T-helper 9 cell (primary cell): ENCODE measurements at places on chromosomes 2 and 18.

- DNase-seq: no peak
These were observed 143.3 kb downstream of the PXDN start for GRCh38 chr2:1601067-1601412.

- no peak for DNase-seq
These were observed 874 bp downstream of the WDR43 start for GRCh38 chr2:28895189-28895893.

DNA sequence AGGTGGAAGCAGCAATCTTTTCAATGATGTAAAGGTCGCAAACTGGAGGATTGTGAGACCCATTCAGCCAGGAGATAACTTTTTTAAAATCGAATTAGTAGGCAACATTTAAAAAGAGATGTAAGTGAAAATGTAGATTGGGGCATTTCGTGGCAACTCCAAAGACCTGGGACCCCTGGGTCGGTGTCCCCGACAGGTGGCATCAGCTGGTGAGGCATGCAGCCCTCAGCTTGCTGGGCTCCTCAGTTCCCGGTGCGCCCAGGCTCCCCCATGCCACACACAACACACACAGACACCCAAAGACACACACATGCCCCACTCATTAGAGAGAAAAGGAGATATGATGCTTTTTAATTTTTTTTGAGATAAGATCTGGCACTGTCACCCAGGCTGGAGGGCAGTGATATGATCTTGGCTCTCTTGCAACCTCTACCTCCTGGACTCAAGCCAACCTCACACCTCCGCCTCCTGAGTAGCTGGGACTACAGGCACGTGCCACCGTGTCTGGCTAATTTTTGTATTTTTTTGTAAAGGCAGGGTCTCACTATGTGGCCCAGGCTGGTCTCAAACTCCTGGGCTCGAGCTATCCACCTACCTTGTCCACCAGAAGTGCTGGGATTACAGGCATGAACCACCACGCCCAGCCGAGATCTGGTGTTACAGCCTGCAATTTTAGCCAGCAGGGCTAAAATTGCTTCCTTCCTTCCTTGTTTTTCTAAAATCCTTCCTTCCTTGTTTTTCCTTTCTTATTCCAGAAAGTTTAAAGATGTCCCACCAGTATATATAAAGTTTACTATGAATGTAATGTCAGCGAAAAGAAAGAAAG lies 122.6 kb upstream of the EPAS1 start:
- no peak for DNase-seq

DNA sequence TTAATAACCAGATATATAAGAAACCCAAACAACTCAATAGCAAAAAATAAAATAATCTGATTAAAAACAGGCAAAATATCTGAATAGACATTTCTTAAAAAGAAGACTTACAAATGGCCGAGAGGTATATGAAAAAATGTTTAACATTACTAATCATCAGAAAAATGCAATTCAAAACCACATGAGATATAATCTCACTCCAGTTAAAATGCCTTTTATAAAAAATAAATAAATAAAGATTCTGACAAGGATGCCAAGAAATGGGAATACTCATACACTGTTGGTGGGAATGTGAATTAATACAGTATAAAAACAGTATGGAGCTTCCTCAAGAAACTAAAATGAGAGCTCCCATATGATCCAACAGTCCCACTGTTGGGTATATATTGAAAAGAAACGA lies 33.9 kb upstream of the BMP10 start:
- DNase-seq: no peak

- no peak for DNase-seq
These were observed 17.6 kb downstream of the IFT172 start for GRCh38 chr2:27471961-27472360.
